ENCODE measurements at places on chromosomes 3 and 15.
A peak's percentile ranks its signal among the peaks of the same experiment; 100 is the strongest.

- no peak for DNase-seq
These were observed 299.6 kb downstream of the CACNA2D3 start for GRCh38 chr3:54421943-54422342.

DNA sequence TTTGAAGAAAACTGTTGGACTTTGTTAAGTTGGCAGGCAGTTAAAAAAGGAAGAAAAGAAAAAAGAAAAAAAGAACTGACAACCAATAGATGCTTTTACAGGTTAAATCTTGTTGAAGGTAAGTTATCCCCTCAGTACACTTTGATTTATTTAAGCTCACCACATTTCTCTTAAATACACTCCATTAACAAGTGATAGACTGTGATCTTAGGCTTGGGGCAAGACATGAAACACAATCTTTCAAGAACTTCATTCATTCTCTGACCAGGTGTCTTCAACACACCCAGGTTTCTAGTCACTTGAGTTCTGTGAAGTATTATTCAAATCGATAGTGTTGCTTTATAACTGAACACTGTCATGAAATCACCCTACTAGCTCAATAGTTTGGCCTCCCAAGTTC lies 751.9 kb downstream of the ROBO1 start:
- DNase-seq, result no peak

GRCh38 chr15:80151576-80151975 lies 1.2 kb upstream of the FAH start:
- DNase-seq, result no peak

GRCh38 chr3:139888561-139889140 lies 46.3 kb upstream of the CLSTN2 start:
- no peak for DNase-seq

- DNase-seq, result no peak
These were observed 4.4 kb upstream of the VIPR1 start for GRCh38 chr3:42498034-42498433.

DNA sequence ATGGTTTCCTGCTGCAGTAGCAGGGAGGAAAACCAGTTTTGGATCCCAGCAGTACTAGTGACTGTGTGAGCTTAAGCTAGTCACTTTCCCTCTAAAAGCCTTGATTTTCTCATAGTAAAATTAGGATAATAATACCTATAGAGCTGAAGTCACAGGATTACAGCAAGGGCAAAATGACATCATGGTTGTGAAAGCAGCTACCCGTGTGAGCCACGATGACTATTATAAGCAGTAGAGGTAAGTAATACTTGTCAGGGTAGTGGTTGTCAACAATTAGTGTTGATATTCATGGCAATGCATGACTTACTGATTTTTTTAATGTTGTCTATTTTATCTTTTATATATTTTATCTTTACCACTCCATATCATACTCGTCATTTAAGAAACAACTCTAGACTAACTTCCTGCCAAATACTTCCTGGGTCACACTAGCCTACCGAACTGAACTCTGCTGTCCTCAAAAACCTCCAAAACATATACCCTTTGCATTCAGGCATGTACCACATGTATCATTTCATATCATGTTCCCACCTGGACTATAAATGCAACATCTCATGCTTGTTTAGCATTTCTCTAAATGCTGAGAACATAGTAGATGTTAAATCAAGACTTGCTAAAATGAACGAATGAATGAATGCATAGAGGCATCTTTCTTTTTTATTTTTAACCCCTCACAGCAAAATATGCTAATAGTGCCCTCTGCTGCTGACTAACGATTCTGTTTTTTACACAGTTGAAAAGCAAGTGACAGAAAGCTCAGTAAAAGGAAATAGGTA lies 172.6 kb downstream of the P3H2 start:
- no peak for DNase-seq

DNA sequence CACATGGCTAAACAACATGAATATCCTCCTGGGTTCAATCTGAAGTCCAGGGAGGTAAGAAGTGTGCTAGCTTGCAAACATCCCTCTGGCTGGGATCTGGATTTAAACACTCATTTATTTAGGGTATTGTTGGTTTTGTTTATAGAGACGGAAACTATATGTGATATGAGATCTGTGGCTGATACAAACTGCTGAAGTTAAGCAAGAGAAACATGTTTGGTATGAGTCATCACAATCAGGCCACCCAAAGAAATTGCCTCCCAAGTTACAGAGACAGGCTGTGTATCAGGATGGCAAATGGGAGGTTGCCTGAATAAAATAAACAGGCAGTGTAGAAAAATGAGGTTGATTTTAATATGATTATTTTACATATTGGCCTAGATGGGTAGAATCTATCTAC lies 562.1 kb downstream of the IGSF11 start:
- DNase-seq, result no peak

DNA sequence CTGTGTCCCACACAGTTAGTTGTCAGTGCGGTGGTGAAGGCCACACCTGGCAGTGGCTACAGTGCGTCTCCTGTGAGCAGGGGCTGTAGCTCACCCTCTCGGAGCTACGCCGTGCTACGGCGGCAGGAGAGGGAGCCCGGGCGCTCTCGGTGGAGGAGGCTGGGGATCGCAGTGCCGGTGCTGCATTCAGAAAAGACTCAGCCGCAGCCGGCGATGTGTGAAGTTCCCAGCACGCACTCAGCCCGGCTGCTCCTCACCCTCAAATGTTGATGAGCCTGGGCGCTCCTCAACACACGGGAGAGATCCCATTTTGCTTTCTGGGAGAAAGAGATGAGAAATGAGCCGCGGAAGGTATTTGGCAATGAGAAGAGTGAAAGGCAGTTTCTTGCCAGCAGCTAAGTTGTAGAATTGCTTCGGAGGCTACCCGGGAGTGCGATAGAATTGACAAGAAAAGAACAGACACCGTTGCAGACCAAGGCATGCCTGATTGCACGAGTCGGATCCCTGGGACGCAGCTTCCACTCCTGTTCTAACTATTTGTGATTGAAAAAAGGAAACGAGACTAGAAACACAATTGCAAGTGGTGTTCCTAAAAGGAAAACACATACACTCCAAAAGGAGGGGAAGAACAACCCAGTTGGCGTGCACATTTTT lies at the start of gene UNC13C:
Gene UNC13C (plus strand): TSS at position 189 of the 654 bp plus-strand sequence. CDS start 34,463 bp downstream, outside the sequence.
- DNase-seq, result no peak

DNA sequence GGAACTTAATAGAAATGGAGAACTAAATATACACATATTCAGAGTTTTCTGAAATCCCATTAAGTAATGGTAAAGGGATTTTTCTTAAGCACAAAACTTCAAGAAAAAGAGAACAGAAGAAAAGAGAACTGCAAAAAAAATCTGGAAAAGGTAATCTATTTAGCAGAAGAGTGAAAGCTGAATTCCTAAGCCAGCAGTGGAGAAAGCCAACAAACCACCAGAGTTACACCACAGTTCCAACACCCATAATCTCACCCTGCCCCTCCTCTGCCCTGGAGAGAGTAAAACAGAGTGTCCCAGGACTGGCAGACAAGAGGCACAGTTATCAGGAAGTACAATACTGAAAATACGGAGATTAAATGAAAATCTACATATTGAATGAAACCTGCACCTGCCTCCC lies 29.4 kb downstream of the TP53BP1 start:
- DNase-seq, result no peak

GRCh38 chr15:56207711-56208110 lies 36.0 kb downstream of the RFX7 start:
- no peak for DNase-seq

DNA sequence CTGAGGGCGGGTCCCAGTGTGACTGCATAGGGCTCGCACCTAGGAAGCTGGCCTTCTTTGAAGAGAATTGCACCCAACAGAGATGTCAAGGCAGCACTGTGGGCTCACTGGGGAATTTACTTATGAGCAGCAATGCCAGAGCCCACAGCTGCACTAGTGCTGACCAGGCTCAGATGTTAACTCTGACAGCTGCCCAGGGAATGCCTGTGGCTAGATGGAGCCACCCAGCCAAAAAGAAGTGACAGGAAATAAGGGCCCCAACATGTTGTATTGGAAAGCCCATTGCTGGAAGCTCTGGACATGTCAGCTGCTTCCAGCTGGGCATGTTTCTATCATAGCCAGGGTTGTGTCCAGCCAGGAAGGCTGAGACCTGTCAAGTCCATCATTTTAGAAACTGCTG lies 90.9 kb upstream of the ZNF280D start:
- DNase-seq, result no peak

DNA sequence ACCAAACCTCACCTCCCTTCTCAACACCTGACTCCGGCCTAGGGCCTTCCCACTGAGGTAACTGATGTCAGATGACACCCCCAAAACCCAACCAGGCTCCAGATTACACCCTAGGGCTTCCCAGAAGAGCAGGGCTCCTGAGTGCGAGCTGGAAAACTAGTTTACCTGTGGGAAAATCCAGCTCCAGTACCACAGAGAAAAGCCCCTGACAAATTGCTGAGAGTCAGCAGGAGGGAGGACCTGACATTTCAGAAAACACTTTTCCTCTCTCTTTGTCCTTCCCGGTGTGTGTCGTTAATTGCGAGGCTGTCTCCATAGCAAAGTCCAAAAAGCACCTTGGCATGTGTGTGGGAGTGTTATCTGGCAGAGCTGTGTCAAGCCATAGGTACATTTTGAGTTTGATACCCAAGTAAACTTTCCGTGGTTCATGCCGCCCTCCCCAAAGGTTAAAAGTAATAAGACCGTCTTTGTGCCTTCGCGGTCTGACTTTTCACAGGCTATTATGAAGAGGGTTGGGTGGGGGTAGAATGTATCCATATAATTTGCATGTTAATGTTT lies 79.8 kb upstream of the FNDC3B start:
- no peak for DNase-seq

- peak; percentile 50 for DNase-seq
These were observed 72.3 kb downstream of the SLC12A8 start for GRCh38 chr3:125140011-125140817.

- DNase-seq, result no peak
These were observed 28.2 kb downstream of the SLCO3A1 start for GRCh38 chr15:91881569-91882297.

DNA sequence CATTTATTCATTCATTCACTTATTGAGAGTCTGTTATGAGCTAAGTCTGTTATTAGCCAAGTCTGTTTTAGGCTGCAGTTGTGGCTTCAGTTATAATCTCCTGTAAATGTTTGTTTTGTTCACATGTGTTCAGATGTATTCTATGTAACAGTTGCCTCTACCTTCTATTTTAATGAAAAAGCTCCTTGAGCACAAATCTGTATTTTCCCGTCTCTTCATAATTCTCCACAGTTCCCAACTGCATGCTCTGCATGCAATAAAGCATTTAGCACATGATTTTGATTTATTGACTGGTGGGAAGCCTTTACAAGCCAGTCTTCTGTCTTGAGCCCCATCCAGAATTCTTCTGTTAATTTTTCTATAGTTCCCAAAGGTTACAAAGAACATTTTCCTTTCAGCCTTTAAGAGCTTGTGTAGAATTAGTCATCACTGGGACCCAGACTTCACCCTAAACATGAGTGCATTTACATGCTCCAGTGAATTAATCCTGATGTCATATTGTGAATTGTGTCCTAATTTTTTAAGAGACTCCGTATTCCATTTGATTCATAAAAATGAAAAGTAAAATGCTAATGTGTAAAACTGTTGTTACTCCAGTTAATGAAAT lies 122.3 kb upstream of the NR2E3 start:
- DNase-seq, result peak; percentile 54

GRCh38 chr3:66140743-66141372 lies 79.9 kb upstream of the SLC25A26 start:
- DNase-seq, result no peak

DNA sequence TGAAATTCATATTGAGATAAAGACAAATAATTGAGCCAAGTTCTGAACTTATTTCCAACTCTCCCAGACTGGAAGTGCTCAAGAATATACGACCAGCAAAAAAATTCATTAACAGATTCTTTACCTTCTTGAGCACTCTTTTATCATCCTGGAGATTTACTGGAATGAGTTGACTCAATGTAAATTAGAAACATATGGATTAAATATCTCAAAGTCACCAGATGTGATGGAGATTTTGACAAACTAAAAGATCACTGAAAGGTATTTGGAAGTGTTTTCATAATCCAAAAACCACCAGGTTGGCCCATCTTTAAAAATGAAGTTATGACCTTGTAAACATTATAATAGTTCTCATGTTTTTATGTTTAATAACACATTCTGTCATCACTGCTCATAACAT lies 433.2 kb upstream of the RASGRP1 start:
- DNase-seq, result no peak

DNA sequence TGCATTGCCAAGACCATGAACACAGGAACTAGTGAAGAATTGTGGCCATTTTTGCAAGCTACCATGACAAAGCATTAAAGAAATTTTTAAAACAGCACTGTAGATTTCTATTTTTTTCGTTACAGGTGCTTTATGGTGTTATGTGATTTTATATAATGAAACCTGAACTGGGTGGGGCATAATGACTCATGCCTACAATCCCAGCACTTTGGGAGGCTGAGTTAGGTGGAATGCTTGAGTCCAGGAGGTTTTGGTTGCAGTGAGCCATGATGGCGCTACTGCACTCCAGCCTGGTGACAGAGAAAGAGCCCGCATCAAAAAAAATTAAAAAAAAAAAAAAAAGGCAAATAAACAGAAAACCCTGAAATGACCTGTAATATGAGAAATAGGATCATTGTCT lies 846.7 kb downstream of the EPHA3 start:
- no peak for DNase-seq

- no peak for DNase-seq
These were observed 72.6 kb downstream of the SLC6A11 start for GRCh38 chr3:10888518-10889090.

DNA sequence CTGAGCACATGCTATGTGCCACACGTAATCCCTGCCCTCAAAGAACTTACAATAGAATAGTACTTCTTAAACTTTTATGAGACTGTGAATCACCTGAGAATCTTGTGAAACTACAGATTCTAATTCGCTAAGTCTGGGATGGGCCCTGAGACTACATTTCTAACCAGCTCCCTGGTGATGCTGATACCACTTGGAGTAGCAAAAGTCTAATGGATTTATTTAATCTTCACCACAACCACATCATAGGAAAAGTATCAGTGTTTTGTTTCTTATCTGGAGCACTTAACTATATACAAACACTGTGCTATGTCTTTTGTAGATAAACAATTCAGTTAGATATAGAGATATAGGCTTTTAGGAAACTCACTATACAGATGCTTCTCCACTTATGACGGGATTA lies 23.8 kb upstream of the TCF12 start:
- no peak for DNase-seq

DNA sequence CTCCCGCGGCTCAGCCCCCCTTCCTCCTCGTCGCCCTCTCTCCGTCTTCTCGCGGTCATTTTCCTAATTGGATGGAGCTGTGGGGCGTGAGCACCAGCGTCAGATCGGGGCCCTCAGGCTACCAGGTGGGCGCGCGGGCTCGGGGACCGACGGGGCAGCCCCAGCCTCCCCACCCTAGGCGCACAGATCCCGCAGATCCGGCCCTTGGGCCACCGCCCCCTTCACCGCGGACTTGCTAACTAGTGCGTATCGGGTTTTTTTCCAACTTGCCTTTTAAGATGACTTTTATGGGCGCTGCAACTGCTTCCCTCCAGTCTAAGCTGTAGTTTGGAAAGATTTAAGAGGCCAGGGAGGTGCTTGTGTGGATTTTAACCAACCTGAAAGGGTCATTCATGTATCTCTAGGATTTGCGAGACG lies 1.3 kb downstream of the ZNF710 start:
- DNase-seq, result no peak

DNA sequence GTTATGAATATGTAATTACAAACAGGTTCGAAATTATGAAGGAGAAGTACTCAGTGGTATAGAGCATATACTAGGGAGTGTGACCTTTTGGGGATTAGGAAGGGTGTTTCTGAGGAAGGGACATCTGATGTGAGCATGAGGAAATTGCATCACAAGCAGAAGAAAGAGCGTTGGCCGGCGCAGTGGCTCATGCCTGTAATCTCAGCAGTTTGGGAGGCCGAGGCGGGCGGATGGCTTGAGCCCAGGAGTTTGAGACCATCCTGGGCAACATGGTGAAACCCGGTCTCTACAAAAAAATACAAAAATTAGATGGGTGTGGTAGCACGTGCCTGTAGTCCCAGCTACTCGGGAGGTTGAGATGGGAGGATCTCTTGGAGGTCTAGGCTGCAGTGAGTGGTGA lies 6.9 kb downstream of the CMTM7 start:
- DNase-seq, result no peak
